ENCODE measurements at places on chromosomes 7 and 10.

DNA sequence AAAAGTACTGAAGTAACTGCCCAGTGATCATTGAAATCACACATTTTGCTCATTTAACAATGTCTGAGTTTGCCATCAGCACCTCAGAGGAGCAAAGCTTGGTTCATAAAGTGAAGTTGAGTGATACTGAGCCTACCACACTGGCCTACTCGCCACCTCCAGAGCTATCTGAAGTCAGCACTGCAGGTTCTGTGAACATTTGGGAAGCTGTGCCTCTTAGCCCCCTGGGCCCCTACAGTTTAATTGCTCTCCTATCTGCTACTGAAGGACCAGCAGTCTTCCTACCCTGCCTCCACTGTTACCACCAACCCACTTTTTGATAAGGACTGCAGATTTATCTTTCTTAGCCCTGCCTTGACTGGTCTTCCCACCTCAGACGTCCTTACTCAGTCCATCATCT lies 2.0 kb upstream of the SEMA4G start:
- no peak for DNase-seq

DNA sequence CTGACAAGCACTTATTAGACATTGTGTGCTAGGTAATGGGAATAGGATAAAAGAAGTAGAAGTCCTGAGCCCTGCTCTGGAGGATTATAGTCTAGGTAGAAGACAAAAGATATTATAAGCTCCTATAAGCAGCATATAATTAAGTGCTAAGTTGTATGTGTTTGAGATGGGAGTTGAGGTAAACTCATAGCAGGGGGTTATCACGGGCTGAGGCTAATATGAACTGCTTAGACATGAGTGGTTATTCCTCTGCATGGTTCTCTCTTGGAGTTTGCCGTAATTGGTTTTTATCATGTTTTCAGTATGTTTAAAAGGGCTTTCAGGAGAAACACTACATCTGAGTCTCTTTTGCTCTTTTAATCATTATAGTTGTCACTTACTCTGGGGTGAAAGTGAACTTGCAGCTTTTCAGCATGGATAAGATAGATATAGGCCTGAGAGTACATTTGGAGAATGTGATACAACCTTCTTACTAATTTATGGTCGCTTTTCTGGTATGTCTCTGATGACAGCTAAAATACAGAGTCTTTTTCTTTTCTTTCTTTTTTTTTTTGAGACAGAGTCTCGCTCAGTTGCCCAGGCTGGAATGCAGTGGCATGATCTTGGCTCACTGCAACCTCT lies 39.0 kb downstream of the SMNDC1 start:
- DNase-seq, result no peak

- DNase-seq, result no peak
These were observed 22.4 kb upstream of the IFIT1B start for GRCh38 chr10:89355394-89355931.

DNA sequence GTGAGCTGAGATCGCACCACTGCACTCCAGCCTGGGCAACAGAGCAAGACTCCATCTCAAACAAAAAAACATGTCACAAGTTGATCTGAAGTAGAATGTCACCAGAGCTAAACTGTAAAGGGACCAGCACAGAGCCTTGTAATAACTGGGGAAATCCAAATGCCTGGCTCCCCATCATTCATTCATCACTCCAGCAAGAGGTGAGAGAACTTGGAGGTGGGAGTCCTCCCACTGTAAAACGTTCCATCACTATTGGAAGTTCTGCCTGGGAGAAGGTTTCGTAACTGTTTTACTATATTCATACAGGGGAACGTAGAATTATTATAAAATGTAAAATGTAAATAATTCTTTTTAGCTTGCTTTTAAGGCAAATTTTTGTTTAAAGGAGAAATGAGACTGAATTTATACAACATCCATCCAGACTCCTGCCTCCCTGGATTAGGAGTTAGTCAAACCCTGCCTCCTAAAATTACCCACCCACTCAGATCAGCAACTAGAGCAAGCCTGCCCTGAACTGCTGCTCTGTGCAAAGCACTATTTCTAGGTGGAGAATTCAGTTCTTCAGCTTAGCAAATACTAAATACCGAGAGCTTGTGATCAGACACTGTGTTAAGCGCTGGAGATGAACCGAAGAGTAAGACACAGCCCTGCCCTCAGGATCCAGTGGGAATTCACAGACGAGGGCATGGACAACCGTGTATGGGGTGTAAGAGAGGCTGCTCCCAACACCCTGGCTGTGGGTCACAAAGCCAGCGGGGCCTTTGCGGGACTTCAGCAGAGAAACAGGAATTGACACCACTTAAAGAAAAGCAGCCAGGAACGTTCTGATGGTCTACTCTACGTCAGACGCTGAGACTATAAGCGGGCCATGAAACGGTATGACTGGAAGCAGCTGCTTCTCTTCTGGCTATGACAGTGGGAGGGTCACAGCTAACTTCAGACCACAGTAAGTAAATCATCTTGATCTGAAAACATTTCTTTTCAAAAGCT lies 208.3 kb downstream of the ZMYND11 start:
- DNase-seq, result no peak

DNA sequence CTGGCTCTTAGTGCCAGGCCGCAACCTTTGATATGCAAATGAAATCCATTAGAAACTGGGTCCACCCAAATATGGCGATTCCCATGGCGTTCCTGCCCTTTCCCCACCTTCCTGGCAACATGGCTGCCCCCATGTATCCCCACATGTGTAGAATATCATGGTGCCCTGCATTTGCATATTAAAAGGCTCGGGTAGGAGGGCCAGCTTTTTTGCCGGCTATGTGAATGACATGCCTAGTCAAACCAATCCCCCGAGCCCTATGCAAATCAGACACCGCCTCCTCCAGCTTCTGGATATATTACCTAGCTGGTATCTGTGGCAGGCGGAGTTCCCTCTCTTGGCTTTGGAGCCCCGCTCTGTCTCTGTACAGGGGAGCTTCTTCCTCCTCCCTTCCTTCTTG lies 18.3 kb downstream of the MMS19 start:
- DNase-seq, result no peak

GRCh38 chr7:40401406-40401805 lies 266.6 kb downstream of the SUGCT start:
- no peak for DNase-seq

DNA sequence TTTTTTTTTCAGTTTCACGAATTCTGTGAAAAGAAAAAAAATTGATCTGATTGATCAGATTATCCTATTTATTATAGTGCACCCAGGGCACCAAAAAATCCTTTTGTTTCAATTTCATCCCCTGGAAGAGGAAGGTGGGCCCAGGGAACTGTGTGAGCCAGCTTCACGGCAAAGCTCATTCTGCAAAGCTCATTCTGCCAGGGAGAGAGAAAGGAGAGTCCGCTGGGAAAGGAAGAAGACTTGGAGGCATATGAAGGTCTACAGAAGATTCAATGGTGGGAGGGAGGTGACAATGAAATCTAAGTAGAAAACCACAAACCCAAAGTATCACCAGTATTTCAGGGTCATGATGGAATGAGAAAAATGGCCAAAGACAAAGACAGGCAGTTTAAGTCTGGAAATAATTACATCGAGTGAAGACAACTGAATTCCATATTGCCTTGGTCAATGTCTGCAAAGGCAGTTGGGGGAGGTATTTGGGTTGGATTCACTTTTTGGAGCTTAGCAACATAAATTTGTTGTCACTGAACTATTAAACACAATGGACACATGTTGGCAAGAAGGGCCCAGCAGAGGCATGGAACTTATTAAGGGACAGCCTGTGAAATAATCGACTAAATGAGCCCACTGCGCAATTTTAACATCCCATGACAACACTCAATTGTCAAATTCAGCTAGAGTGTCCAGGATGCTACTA lies 587.8 kb upstream of the MKI67 start:
- no peak for DNase-seq

GRCh38 chr10:43922335-43923280 lies 273.9 kb upstream of the ZNF32 start:
- no peak for DNase-seq

- no peak for DNase-seq
These were observed 153.5 kb upstream of the TMEM72 start for GRCh38 chr10:44757551-44758205.

- DNase-seq, result no peak
These were observed 90.9 kb upstream of the BMPER start for GRCh38 chr7:33814400-33814799.

DNA sequence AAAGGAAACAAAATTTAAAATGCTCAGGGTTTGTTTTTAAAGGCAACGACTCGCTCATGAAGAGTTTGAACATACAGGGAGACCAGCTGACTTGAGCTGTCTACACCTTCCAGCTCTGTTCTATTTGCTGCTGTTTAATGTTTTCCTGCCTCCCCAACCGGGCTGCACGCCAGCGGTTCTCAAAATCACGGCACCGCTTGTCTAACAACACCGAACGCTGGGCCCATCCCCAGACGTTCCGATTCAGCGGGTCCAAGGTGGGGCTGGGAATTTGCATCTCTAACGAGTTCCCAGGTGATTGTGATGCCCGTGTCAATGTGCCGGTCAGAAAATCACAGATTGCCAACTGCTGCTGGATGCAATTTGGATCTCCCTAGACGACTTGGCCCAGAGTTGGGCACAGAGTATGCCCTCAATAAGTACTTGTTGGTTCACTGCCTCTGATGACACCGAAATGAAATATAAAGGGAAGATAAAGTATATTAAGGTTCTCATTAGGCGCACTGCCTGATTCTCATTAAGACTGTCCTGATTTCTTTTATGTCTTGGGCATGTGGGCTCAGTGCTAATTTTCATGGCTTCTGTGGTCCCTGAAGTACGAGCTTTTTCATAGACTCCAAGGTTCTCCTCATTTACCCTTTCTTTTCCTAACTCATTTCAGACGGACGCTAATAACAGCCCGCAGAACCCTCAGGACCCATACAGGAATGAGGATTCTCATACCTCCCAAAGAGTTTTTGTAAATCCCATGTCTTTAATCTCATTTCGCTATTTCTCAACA lies 28.5 kb downstream of the CELF2 start:
- no peak for DNase-seq

DNA sequence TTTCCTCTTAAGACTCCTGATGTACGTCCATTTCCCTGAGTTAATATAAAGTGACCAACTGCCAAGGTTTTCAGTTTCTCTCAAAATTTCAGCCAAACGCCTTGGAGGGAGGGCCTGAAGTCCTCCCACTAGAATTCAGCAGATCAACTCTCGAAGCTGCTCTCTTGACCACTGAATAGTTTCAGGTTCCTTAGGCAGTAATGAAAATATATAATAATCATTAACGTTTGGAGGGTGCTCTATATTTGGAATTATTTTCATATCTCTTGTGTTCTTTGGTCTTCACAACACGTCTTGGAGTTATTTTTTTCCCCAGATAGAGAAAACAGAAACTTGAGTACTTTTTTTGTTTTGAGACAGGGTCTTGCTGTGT lies 123.6 kb upstream of the SFMBT2 start:
- no peak for DNase-seq

DNA sequence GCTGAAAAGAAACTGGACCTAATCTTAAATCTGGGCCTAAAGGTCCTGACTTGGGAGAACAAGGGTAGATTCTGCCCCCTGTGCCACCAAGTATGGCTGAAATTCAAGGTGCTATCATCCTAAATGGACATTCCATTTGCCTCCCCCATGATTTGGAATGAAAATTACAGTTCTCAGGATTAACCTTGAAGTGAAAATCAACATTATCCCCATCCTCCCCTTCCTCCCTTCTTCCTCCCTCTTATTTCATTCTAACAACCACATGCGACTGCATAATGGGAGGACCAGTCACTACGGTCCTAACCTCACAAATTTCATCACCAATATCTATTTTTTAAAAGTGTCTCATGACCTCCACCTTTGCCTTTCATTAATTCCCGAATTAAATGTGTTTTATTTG lies 62.1 kb downstream of the SEMA3C start:
- DNase-seq, result no peak

GRCh38 chr10:63128443-63128842 lies 4.7 kb upstream of the NRBF2 start:
- DNase-seq, result no peak

- no peak for DNase-seq
These were observed 61.7 kb downstream of the FAM107B start for GRCh38 chr10:14712991-14713424.

GRCh38 chr10:125543796-125544195 lies 139.2 kb downstream of the TEX36 start:
- DNase-seq, result no peak

DNA sequence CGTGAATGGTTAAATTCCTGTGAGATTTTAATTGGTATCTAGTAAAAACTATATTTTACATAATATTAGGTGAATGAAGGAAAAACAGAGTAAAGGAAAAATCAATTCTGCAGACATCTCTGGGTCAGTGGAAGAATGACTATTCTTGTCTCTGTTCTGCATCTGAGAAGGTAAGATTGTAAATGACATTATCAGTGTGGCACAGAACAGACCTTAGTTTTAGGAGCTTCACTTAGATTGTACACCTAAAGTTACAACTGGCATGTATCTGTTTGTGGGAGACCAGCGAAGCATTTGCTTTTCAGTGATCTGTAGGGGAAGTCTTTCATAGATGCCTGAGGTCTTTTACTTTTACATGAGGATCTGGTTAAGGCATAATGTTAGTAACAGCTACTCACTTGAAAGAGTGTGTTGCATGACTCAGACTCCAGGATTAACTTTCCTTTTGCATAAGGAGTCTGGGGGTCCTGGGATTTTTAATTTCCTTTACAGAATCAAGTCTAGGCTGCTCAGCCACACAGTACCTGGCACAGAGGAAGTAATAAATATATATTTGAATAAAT lies 56.2 kb downstream of the JMJD1C start:
- no peak for DNase-seq

DNA sequence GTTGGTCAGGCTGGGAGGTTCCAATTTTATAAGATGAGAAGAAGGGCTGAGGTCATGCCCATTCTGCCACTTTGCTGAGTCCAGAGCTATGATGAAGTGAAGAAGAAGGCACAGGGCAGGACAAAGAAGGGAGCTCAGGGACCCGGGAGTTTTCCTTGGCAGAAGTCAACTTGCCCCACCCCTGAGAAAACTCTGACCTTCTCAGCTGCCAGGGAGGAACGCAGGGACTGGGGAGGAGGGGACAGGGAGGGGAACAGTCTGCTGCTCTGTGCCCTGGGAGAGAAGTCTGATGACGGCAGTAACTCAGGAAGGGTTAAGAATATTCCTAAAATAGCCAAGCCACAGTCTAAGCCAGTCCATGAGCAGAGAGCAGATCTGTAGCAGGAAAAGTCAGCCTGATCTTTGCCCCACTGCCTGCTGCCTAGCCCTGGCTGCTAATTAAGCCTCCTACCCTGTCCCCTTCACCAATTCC lies 11.7 kb downstream of the ADIRF start:
- DNase-seq, result no peak

DNA sequence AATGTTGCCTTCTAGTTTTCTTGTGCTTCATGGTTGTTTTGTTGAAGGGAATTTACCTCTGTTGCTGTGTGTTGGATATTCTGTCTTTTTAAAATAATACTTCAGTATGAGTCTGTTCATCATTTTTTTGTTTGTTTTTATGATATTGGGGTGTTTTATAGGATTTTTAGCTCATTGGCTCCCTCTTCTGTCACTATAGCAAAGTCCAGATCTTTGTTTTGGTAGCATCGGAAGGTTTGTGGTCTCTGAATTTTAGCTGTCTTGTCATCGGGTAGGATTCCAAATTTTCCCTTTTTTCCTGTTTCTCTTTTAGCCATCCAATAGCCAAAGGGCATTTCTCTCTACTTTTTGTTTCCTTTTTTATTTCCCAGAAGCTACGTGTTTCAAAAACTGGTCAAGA lies 91.4 kb downstream of the EXOC4 start:
- no peak for DNase-seq

- DNase-seq, result no peak
These were observed 10.5 kb downstream of the LIPA start for GRCh38 chr10:89241026-89241425.

- DNase-seq, result no peak
These were observed 66.9 kb upstream of the AFAP1L2 start for GRCh38 chr10:114470956-114471905.
